ENCODE measurements at places on chromosomes 7 and 10.

- DNase-seq, result no peak
These were observed 1.6 kb downstream of the DOCK1 start for GRCh38 chr10:126906704-126907422.

DNA sequence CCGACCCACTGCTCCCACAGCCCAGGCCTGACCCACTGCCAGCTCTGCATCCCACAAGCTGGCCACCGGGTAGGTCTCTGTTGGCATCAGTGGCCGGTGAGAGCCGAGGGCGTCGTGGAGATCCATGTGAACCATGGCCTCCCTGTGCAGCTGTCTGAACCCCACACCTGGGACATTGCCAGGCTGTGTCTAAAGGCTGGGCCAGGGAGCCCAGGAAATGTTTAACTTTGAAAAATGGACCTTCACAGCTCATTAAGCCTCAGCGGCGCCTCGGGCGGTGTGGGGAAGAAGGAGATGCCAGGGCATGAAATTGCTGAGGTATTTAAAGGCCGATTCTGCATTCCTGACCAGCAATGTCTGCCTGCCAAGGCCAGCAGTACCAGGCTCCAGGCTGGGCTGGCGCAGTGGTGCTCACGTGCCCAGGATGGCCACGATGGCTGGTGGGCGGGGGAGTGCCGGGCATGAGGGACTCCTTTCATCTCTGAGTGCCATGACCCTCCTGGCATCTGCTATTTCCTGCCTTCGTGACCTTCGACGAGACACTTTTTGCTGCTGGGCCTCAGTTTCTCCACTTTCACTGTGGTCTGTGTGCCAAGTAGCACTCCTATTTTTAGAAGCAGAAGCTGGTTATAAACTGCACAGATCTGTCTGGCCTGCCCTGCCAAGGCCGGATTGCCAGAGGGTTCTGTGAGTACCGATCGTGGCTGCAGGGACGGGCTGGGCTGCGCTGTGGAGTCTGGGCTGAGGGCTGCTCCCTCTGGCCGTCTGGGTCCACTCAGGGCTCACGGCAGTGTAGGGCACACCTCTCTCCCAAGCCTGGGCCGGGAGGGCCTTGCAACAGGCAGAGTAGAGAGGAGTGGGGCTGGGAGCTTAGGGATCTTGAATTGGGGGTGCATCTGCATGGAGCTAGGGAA, 21.8 kb downstream of the ELFN1 start:
- DNase-seq, result peak; percentile 100

- DNase-seq, result no peak
These were observed 216.6 kb downstream of the AGMO start for GRCh38 chr7:15345216-15345615.

- no peak for DNase-seq
These were observed 8.8 kb upstream of the ENO4 start for GRCh38 chr10:116840389-116841075.

Measured in ACHN (cell line).